ENCODE measurements at places on chromosomes 5 and 9.

- no peak for DNase-seq
These were observed 2023.0 kb upstream of the CDH9 start for GRCh38 chr5:29061381-29061780.

GRCh38 chr9:109934136-109934856, 154.3 kb downstream of the PALM2AKAP2 start:
- DNase-seq = peak; percentile 56

GRCh38 chr5:16737620-16738364, 121.0 kb upstream of the RETREG1 start:
- DNase-seq = no peak

GRCh38 chr5:92428415-92428814, 1045.3 kb upstream of the ARRDC3 start:
- DNase-seq = no peak

DNA sequence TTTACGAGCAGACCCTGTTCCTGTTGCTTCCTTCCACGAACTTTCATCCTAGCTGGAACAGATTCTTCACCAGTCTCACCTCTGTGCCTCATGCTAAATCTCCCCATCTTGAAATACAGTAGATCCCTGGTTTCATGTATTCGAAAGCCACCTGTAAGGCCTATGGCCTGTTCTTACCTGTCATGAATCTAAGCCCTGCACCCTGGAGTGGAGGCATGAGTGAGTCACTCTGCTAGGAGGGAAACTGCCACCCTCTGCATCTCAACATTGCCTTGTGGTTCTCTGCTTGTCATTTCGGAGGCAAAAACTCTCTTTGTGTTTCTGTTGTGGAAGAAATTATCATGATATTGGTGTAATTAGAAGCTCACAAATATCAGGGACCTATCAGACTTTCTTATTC, 320.0 kb downstream of the ENC1 start:
- no peak for DNase-seq

- DNase-seq = peak; percentile 65
These were observed 87.6 kb downstream of the ERP44 start for GRCh38 chr9:100011062-100011681.

GRCh38 chr9:108761655-108762347, 94.0 kb downstream of the ACTL7B start:
- DNase-seq = peak; percentile 44

GRCh38 chr9:134546246-134546731, 95.3 kb upstream of the COL5A1 start:
- no peak for DNase-seq

- DNase-seq = no peak
These were observed 3.7 kb upstream of the WDR31 start for GRCh38 chr9:113343732-113344231.

- DNase-seq = no peak
These were observed 197.0 kb upstream of the VLDLR start for GRCh38 chr9:2424619-2425033.

DNA sequence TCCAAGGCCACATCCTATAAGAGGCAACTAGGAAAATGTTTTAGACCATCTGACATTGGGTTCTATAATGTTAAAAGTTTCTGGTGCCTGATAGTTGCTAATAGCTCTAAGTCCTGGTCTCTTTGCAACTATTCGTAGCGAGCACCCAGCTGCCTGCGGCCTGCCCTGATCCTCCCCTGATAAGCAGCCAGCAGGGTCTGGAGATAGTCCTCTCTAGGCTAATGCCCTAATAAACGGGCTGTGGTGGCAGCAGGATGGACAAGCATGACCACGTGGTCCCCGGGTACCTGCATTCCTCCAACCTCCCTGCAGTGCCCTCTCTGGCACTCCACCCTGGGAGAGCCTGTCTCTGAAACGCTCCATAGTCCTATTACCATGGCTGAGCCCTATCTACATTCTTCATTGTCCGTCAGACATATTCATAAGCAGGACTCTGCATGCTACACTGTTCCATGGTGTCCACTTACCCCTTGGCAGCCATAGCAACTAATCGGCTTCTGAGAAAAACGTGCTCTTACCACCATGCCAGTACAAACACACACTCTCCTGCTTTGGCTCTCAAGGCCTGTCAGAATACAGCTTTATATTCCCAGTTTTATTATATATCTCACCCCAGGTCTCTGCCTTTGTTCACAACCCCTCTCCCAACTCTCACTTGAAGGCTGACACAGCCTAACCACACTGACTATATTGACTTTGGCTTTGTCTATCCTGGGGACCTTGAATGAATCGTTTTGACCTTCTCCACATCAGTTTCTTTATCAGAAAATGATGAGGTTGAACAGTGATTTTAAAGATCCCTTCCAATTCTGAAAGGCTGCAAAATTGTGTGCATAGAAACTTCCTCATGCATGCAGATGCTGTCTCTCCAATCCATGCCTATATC, 49.9 kb upstream of the DAPK1 start:
- DNase-seq = no peak

GRCh38 chr9:121822093-121823085, 171.0 kb downstream of the DAB2IP start:
- no peak for DNase-seq

DNA sequence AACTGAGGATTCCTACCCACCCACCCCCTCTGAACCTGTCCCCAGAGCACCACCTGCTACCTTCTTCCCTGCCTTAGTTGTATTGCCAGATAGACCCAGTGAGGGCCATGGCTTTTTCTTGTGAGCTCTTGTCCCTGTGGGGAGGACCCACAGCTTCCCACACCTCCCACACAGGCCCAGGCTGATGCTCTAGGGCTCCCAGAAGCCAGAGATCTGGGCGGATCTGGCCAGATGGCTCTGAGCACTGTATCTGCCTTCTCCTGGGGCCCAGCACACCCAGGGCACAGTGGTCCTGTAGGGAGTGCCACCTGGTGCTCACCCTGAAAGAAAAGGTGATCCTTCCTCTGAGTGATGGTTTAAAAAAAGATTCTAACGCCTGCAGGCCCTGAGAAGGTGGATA, 131.7 kb downstream of the DAB2IP start:
- DNase-seq = no peak

DNA sequence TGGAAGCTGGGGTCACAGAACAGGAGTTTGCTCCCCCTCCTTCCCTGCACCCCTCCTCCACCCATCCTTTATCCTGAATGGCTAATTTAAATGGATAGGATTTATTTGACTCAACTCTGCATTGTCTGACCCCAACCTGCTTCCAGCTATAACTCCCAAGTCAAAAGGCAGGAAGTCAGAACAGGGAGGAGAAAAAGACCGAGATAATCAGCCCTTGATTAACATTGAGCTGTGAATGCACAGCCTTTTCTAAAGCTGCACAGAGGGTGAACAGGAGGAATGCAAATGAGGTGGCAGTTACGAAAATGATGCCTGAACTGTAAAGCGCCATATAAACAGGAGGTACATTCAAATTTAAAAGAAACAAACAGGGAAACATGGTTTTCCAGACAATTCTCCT, 152.8 kb downstream of the SPOCK1 start:
- DNase-seq = no peak

GRCh38 chr9:98117984-98118639, 910 bp downstream of the TRIM14 start:
- peak; percentile 59 for DNase-seq

- DNase-seq = no peak
These were observed 3.4 kb upstream of the RXRA start for GRCh38 chr9:134322781-134323241.

- no peak for DNase-seq
These were observed 307.8 kb upstream of the IRX4 start for GRCh38 chr5:2190549-2190948.

DNA sequence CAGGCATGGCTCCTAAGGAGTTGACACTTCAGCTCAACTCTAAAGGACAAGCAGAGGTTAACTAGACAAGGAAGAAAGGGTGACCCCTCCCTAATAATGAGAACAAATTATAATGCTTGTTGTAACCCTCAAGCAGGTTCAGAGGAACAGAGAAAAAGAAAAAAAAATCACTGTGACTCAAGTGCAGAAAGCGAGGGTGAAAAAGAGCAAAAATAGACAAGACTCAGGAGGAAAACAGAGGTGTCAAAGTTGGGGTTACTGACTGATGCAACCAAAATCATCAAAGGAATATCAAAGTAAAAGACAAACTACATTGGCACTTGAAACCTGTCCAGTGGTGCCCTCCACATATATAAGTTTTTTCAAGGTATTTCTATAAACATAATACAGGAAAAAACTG, 28.4 kb downstream of the FBXW11 start:
- no peak for DNase-seq

- DNase-seq = no peak
These were observed 98.1 kb downstream of the RAPGEF6 start for GRCh38 chr5:131536850-131537448.

DNA sequence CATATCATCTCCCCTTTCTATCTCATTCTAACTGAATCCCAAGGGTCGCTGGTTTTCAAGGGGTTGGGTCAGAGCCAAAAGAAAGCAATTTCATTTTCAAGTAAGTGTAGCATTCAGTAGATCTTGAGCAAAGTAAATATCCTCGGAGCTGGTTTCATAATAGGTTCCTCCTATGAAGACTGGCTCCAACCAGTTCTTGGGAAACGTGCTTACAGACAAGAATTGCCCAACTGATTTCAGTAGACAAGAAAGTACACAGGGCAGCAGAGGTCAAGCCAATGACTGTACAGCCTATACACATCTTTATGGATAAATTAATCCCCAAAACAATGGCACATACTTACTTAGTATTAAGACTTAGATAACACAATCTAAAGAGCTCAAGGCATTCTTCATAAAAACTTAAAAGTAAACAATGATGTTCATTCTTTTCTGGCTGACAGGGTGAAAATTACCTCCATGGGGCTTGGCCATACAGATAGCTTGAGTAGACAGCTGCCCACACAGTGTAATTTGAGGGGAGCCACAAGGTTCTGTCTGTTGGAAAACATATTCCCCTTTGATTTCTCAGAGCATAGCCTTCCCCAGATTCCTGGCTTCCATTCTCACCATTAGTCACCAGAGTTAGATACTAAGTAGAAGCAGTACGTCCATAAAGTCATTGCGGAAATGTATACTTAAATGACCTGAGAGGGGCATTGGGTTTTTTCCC, 163.9 kb downstream of the ARRDC3 start:
- DNase-seq = no peak

DNA sequence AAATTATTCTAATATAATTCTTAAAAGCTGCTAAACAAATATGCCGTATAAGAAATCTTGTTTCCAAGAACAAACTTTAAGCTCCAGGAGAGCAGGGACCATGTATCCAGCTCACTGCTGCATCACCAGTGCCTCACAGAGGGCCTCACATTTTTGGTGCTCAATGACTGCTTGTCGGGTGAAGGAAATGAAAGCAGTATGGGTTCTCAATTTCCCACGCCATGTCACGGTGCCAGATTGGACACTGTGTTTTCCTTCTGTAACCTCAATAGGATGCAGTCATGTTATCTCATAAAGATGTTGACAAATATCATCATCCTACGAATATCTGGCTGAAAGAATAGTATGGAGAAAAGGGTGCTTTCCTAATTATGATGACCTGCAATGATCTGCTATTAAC, 64.7 kb downstream of the POU5F2 start:
- no peak for DNase-seq

GRCh38 chr5:151682751-151683331, 3.9 kb downstream of the SPARC start:
- no peak for DNase-seq

GRCh38 chr9:27367921-27368315, 71.0 kb upstream of the EQTN start:
- DNase-seq = no peak

DNA sequence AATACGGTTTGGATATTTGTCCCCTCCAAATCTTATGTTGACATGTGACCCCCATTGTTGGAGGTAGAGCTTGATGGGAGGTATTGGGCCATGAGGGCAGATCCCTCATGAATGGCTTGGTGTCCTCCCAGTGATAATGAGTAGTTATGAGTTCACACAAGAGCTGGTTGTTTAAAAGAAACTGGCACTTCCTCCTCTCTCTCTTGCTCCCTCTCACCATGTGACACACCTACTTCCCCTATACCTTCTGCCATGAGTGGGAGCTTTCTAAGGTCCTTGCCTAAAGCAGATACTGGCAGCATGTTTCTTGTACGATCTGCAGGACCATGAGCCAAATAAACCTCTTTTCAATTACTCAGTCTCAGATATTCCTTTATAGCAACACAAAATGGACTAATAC, 132.0 kb downstream of the PIK3R1 start:
- DNase-seq = no peak

DNA sequence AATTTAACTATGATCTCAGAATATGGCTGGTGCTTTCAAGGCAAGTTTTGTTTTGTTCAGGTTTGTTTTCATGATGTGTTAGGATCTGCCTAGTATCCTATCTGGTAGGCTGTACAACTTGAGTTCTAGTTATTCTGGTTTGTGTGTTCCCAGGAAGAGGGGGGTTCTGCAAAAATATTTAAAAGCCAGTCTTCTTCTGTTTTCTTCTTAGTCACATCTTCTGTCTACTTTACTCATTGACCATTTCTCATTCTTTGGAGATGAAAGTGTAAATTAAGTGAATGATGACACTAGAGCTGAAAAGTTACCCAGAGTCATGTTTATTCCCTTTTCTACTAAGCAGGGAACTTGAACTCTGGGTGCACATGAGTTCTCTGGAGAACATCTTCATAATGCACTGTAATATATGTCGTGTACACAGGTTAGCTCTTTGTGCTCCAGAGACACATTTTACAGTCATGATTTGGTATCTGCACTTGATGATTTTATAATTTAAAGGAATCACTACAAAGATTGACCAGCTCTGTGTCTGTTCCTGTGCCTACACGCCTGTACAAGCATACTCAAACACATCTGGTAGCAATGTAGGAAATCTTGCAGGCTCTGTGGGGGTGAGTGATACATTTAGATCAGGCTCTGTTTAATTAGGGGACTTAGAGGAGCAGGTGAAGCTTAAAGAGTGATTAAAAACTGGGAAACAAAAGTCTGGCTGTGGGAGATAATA, 5.0 kb downstream of the SMAD5 start:
- no peak for DNase-seq

DNA sequence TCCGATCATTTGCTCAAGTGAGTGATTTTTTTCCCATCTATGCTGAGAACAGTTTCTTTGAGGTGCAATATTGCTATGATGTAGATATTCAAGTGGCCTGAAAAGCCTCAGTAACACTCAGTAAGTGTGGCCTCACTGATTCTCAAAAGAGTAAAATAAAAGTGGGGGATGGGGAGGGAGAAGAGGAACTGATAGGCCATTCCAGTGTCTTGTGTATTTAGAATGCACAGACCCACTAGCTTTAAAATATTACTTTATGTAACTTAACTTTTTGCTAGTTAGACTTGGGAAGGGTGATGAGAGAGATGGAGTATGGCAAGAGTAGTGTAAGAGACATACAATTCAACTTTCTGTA, 79.5 kb upstream of the ZNF608 start:
- no peak for DNase-seq

DNA sequence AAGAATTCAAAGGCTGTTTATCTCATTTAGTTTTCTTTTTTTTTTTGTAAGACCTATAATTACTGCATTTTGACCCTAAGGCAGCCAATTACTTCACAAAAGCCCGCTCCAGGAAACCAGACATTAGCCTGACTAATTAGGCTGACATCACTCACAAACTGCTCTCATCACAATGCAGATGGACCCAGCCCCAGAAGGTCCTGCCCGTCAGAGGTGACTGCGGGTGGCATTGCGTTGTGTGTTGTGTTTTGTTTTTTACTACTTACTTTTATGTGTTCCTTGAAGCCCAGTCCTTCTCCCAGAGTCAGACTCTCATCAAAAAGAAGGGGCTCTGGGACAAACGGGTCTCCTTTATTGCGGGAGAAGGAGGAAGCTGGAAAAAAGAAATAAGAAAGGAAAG, 172.2 kb downstream of the HSD17B3 start:
- DNase-seq = no peak
